Activated T-helper 1 cell treated with Interleukin-2 at 50 U/mL for 16 hours (primary cell): ENCODE measurements at places on chromosomes 5 and 9.

DNA sequence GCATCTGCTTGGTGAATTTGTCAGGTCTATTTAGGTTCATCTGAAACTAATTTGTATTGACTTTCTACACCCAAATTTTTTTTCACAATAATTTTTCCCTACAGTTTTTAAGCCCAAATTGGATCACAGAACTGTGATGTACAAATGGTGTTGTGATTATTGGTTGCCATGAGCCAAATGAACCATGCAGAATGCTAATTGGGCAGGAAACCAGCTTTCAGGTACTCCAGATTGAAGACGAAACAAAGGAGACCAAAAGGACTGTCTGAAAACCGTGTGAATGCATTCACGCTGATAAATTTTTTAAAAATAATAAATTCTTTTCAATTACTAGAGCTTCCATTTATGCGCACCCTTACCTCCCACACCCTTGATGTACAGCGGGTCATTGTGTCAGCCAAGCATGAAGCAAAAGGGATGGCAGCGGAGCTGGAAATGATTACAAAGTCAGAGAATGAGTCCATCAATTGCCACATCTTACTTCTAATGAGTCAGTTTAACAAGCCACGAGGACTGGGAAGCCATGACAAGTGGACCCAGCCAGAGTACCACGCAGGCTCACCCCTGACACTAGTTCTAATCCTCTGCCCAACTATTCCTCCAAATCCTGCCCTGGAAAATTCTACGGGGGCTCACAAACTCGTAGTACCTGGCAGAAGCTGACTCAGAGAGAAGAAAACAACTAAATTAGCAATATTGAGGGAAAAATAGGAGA lies 66.5 kb downstream of the SEMA6A start:
- no peak for DNase-seq

GRCh38 chr9:27304521-27304920 lies 7.6 kb upstream of the EQTN start:
- DNase-seq: no peak

DNA sequence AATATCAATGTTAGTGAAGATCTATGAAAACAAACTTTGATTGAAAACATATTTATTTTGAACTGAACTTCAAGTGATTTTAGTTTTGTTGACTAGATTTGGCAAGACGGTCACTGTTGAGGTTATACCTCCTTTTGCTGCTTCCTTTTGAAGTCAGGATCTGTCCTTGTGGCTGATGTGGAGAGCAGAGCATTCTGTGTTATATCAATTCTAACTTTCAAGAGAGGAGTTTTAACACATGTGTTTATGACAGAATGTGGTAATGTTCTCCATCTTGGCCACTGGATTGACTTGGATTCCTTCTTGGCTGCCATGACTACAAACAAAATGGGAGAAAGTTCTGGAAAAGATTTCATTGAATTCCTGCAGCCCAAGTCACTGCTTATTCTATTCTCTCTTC lies 104.0 kb upstream of the ACTBL2 start:
- DNase-seq: no peak

DNA sequence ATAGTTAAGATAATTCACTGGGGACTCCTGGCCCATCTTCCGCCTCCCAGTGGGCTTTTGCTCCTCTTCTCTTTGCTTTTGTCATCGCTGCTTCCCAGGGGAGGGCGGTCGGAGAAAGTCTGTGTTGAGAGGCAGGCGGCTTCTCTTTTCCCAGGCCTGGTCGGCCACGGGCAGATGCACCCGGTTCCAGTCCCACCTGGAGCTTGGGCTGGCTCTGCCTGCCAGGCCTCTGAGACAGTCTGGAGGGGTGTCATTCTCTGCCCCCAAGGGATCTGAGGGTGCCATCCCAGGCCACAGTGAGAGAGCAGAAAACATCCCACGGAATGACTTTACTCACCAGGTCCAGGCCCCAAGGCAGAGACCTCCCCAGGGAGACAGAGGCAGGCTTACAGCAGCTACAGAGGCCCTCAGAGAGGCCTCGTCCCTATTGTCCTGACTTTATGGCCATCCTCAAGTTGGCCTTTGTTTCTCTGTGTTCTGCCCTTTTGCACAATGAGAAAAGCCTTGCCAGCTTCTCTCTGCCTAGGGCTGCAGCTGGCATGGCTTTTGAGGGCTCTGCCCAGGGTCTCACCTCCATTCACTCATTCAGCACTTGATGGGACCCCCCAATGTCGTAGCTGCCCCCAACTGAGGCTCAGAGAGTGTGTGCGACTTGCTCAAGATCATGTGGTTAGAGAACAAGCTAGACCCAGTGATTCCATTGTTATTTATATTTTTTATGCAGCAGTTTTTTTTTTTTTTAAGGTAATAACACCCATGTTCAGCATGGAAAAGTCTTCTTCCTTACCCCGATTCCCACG lies 44.2 kb upstream of the BOD1 start:
- no peak for DNase-seq

GRCh38 chr5:121963392-121963791 lies 1.6 kb downstream of the SRFBP1 start:
- no peak for DNase-seq

DNA sequence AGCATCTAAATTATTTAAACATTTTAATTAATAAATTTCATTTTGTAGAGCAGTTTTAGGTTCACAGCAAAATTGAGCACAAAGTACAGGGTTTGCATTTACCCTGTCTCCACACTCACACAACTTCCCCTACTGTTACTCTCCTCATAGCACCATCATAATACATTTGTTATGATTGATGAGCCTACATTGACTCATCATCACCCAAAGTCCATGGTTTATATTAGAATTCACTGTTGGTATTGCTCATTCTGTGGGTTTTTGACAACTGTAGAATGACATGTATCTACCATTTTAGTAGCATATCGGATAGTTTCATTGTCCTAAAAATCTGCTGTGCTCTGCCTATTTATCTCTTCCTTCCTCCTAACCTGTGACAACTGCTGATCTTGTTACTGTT lies 411.1 kb upstream of the MPDZ start:
- DNase-seq: no peak

- DNase-seq: no peak
These were observed 194.1 kb downstream of the CACNA1B start for GRCh38 chr9:138071731-138072130.

GRCh38 chr9:9437641-9438040 lies 1175.2 kb downstream of the PTPRD start:
- DNase-seq: no peak

DNA sequence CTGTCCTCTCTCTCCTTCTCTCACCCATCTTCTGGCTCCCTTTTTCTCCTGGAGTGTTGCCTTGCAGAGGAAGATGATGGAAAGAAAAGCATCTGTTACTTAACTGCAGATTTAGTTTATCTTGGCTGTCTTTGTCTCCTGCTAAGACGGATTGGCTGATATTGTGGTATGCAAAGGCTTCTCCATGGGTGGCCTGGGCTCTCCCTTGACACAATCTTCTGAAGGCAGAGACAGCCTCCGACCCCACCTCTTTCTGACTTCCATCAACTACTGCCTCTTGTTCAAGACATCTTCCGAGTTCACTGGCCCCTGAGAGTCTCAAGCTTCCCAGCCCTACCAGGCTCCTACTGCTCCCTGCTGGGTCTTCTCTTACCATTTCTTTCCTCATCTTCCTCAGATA lies 403.7 kb downstream of the LRRC70 start:
- no peak for DNase-seq

DNA sequence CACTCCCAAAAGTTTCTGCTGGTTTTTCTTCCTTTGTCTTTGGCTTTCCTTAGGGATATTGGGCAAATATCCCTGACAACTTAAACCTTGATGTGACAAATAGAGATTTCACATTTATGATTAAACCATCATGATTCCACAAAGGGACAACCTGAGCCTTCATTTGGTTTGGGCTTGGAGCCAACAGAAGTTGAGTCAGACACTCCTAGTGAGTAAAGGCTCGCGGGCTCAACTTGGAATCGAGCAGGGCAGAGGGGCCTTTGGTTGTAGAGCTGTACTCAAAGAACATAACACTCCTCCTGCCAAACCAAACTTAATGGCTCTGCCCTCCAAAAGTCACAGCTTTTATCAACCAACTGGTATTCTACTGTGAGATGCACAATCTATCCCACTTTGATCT lies 290.2 kb upstream of the MAP3K1 start:
- DNase-seq: no peak

DNA sequence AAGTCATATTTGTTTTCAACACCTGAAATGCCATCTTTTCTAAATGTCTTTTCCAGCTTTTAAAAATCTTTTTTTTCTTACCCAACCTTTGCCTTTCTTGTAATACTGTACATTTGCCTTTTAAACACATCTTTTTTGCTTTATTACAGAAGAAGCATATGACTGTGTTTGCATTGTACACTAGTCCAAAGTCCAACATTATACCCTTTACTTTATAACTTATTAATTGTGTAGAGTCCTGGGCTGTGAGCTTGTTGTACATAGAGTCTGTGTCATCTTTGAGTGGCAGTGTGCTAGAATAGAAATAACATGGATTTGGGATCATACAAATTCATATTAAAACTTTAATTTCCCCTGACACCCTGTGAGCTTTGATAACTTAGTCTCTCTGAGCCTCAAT lies 23.7 kb downstream of the CWC27 start:
- no peak for DNase-seq

GRCh38 chr5:168132241-168132641 lies 159.2 kb upstream of the WWC1 start:
- no peak for DNase-seq

GRCh38 chr9:14354201-14354600 lies 40.3 kb upstream of the NFIB start:
- no peak for DNase-seq

DNA sequence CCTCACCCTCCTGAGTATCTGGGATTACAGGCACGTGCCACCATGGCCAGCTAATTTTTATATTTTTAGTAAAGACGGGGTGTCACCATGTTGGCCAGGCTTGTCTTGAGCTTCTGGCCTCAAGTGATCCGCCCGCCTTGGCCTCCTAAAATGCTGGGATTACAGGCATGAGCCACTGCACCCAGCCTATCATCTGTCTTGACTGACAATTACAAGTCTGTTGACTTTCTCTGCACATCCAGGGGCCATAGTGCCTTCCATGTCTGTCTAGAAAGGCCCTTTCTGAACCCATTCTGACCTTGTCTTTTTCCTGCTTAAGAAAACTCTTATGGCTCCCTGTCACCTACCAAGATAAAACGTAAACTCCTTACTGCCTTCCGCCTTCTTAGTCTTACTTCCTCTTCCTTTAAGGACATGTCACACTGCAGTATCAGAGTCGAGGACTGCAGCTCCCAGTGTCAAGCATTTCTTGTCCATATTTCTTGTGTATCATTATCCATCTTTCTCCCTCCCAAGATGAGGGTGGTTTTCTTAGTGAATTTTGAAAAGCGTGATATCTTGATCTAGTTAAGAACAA lies 49.9 kb upstream of the SHB start:
- no peak for DNase-seq

GRCh38 chr5:172720655-172721054 lies 50.3 kb downstream of the DUSP1 start:
- no peak for DNase-seq

- peak; percentile 77 for DNase-seq
These were observed at the start of gene NIPSNAP3A for GRCh38 chr9:104747565-104748358. Gene NIPSNAP3A (plus strand): TSS chr9:104747683. CDS start chr9:104747793, 110 bp downstream.

- DNase-seq: no peak
These were observed 116.0 kb upstream of the PAM start for GRCh38 chr5:102638912-102639652.

DNA sequence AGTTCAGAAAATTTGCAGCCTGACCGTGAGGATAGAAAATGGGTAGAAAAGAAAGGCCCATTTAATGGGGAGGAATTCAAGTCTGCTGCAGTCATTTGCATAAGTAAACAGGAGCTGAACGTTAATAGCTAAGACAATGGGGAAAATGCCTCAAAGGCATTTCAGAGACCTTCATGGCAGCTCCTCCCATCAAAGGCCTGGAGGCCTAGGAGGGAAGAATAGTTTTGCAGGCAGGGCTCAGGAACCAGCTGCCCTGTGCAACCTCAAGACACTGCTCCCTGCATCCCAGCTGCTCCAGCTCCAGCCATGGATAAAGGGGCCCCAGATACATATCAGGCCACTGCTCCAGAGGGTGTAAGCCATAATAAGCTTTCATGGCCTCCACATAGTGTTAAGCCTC lies 32.2 kb upstream of the CDH18 start:
- DNase-seq: no peak

- DNase-seq: no peak
These were observed 27.1 kb upstream of the VCAN start for GRCh38 chr5:83444445-83444844.

GRCh38 chr9:128392302-128393144 lies 21.3 kb downstream of the URM1 start:
- no peak for DNase-seq

- no peak for DNase-seq
These were observed 154.9 kb upstream of the DAPK1 start for GRCh38 chr9:87342743-87343142.

- DNase-seq: no peak
These were observed 113.4 kb upstream of the HMHB1 start for GRCh38 chr5:143698574-143698973.

DNA sequence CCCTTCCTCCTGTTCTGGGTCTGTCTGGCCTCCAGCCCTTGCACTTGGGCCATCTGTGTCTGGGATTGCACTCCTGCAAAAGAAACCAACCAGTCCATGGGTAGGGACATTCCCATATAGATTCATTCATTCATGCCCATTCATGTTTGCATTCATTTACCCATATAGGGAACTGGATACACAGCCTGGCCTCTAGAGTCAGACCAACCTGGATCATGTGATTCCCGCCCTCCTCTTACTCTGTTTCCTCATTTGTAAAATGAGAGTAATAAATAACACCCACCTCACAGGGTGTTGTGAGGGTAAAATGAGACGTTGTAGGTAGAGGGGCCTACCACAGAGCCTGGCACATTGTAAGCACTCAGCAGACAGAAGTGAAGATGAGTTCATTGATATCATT lies 8.5 kb downstream of the PCDH12 start:
- no peak for DNase-seq

GRCh38 chr5:81241001-81241400 lies 7.9 kb downstream of the CKMT2 start:
- DNase-seq: no peak

DNA sequence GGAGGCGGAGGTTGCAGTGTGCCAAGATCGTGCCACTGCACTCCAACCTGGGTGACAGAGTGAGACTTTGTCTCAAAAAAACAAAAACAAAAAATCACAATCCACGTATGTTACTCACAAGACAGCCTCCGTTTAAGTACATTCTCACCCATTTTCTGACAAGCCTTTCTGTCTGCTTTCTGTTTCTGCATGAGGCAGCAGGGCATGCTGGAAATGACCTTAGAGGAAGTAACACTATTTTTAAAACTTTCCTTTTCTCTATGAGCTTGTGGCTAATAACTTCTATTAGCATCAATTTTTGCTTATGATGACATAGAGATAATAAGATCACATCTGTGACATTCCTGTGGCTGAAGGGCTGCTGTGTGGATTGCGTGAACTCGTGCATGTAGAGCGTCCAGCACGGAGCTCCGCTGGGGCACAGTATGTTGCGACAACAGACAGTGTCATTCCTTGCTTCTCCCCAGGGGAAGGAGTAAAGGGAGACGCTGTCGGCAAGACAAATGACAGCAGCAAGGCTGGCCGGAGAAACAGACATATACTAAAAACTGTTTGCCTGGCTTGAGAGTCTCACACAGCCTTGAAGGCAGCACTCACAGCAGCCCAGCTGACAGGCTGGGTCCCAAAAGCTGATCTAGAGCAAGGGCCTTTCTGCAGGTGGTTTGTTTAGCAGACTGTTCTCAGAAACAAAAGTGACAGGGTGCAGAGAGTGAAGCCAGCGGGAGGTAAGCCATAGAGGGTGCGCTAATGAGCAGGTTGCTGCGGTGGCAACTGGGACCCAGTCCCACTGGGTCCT lies 1.6 kb downstream of the BTNL3 start:
- DNase-seq: no peak
